Suppressor macrophage treated with lipopolysaccharide for 4 hours (primary cell): ENCODE measurements at places on chromosomes 12 and 14.

DNA sequence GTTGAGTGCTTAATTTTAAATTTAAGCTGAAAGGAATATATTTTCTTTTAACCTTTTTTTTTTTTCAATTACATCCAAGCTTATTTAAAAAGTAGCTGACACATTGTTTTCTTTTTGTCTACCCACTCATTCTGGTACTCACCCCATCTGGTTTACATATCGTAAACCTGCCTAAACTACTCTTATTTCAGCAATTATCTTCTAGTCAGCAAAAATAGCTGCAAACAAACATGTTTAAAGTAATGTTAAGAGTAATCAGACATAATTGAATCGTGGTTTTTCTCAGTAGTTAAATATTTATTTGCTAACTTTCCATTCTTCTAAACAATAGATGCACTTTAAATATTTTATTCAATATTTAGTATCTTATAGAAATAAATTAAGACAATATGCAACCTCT, 492.7 kb upstream of the MGAT4C start:
- no peak for DNase-seq

DNA sequence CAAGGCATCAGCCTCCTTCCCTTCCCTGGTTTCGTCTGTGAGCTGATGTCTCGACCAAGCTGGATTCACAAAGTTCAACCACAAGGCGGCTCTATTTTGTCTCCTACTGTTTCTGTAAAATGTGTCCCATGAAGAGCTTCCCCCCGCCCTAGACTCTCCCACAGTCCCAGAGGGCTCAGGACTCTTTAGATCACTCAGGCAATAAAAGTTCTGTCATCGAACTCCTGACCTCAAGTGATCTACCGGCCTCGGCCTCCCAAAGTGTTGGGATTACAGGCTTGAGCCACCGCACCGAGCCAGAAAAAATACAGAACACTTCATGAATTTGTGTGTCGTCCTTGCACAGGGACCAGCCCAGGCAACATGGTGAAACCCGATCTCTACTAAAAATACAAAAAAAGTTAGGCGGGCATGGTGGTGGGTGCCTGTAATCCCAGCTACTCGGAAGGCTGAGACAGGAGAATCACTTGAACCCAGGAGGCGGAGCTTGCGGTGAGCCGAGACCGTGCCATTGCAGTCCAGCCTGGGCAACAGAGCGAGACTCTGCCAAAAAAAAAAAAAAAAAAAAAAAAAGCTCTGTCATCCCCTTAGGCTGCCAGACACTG, 149.4 kb downstream of the BCL11B start:
- DNase-seq = no peak

DNA sequence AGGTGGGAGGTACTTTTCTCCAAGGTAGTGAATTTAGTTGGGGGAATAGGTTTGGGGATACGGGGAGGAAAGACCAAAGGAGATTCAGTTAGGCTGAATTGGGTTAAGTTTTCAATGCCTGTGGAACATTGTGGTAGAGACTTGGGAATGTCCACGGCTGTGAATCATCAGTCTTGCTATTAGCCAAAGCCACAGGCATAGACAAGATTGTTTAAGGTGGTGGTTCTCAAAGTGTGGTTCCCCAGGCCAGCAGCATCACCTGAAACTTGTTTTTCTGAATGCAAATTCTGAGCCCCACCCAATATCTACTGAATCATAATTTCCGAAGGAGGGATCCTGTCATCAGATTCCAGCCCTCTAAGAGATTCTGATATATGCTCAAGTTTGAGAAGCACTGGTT, 316.2 kb downstream of the EGLN3 start:
- DNase-seq = no peak

GRCh38 chr14:34843011-34843554, 32.1 kb downstream of the BAZ1A start:
- DNase-seq = peak; percentile 66
